ENCODE measurements at places on chromosomes 12 and 14.

- no peak for DNase-seq
Measured at GRCh38 chr12:122984612-122985337, 4.3 kb downstream of the ARL6IP4 start.

- DNase-seq = no peak
Measured at GRCh38 chr12:14691560-14691959, 4.8 kb downstream of the GUCY2C start.

- no peak for DNase-seq
Measured at GRCh38 chr12:126397071-126397581, 1331.9 kb downstream of the AACS start.

DNA sequence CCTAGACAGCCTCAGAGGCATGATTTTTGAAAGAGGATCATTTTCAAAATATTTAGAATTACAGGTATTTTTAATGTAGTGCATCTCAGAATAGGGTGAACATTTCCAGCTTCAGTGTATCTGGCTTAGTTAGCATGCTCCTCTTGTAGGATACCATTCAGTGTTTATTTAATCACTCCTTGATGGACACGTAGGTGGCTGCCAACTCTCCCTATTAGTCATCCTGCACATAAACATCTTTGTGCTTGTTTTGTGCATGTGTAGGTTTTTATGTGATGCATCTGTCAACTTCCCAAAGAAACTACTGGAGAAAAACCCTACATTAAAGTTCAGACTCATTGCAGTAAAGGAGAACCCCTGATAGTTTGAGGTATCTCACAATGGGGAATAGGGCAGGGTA, 52.5 kb upstream of the RBM19 start:
- DNase-seq = no peak

DNA sequence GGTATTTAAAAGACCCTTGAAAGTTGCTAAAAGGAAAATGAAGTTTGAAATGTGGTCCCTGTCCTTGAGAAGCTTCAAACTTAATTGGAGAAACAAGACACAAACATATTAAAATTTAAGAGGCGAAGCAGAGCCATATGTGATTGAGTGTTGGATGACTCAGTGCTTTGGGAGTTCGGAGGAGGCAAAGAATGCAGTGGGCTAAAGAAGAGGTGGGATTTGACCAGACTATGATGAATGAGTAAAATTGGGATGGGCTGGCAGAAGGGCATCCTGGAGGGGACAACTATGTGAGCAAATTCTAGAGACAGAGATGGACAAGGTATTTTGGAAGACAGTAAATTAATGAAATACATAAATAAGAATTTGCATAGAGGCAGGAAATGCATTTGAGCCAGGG, 358.6 kb downstream of the EGLN3 start:
- DNase-seq = no peak

GRCh38 chr14:37172024-37172869, at the start of gene SLC25A21:
SLC25A21 (minus strand) TSS chr14:37172606.
- DNase-seq = peak; percentile 85

- DNase-seq = no peak
Measured at GRCh38 chr12:41264281-41264680, 76.2 kb downstream of the PDZRN4 start.

DNA sequence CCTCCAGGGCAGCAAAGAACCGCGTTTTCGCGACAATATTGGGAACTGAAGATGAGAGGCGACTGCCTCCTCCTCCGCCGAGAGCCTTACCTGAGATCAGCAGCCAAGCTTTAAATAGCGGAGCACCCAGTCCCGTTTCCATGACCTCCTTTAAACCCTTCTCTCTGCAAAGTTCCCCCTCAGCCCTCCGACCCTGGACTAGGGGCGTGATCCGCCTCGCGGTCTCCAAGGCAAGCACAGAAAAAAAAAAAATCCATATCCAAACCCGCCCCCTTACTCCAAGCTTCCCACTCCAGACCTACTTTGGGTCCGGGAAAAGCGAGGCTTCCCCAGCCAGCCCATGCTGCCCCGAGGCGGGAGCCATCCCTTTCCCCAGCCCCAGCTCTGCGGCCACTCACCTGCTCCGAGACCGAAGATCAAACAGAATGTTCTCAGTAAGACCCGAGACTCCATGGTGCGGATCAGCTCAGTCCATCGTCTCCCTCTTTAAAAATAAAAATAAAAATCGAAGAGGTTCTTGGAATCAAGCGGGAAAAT, 630 bp downstream of the NELL2 start:
- DNase-seq = peak; percentile 32

- no peak for DNase-seq
Measured at GRCh38 chr14:92596331-92596907, 82.8 kb downstream of the RIN3 start.

Measured in HEK293T (cell line).